Activated CD8-positive, alpha-beta memory T cell treated with anti-CD3 and anti-CD28 coated beads for 1 hour (primary cell): ENCODE measurements at places on chromosomes 11 and 22.

GRCh38 chr11:134145715-134146114 is 76.8 kb downstream of the JAM3 start:
- DNase-seq, result no peak

DNA sequence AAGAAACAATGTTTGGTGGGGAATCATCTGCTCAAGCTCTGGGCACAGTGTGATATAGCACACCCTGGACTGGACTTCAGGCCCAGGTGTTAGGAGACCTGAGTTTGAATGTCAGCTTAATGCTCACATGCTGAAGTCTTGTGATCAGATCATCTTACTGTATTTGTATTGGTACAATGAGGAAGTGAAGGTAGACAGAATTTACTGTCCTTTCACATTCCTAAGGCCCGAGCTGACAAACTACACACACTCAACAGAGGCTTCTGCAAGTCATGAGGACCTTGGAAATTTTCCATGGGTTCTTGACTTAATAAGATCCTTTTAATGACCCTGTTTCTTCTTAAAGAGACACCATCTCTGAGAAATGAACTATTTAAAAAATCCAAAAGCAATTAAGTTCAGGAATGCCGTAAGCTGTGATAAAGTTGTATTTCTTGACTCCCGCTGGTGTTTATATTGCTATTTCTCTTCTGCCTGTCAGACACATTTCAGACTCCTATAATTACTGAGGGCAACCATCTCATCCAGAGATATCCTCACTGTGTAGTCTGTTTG is 802.0 kb downstream of the DLG2 start:
- no peak for DNase-seq

- no peak for DNase-seq
These were observed 114.5 kb downstream of the NAT10 start for GRCh38 chr11:34219941-34220370.

- DNase-seq, result no peak
These were observed at the start of gene OR6A2 for GRCh38 chr11:6799402-6799801. OR6A2 (minus strand) TSS chr11:6799689; CDS start chr11:6795708, 3,981 bp downstream.

- no peak for DNase-seq
These were observed 361 bp downstream of the CTSD start for GRCh38 chr11:1763336-1763795.

GRCh38 chr11:98729118-98729517 is 291.6 kb upstream of the CNTN5 start:
- DNase-seq, result no peak

DNA sequence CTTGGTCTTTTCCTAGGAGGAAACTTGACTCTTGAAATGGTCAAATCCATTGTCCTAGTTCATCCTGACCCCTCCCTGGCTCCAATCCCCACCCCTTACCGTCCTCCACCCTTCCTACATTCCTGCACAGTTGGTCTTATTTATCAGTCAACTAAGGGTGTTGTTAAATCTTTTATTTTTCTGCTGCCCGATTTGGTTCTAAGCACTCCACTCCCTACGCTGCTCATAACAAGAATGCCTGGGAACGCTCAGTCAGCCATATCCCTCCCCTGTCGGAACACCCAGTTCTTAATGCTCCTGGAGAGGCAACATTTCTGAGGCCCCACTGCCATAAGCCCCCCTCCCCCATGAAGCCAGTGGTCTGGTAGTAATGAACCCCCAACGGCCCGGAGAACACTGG is 9.7 kb downstream of the EHF start:
- no peak for DNase-seq

GRCh38 chr22:39776295-39777009 is 117.1 kb downstream of the ENTHD1 start:
- no peak for DNase-seq

DNA sequence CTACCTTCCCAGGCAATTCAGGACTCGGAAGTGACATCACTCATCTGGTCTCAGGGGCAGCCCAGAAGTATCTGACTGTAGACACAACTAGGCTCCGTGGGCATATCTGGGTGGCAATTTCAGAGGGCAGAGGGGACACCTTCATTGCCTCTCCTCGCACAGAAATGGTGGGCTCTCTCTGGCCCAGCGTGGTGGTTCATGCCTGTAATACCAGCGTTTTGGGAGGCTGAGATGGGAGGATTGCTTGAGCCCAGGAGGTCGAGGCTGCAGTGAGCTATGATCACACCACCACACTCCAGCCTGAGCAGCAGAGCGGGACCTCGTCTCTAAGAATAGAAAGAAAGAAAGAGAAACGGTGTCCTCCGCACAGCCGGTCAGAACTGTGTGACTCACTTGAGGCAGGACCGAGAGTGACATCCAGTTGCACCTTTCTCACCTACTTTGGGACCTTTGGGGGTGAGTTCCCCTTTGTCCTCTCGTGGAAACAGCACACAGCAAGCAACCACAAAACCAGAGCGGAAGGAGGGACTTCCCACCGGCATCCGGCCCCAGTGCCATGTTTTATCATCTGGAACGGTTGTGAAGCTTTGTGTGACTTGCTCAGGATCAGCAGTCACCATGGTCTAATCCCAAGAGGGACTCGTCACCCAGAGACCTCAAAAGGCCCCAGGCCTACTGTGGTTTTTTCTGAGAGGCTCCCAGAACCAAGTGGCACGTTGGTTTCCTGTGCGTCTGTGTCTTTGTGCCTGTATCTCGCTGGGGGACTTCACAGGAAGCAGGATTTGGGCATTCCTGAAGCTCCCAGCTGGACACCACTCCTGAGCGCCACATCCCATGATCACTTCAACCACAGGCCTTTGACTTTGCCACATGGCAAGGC is 38.4 kb upstream of the EMID1 start:
- no peak for DNase-seq

DNA sequence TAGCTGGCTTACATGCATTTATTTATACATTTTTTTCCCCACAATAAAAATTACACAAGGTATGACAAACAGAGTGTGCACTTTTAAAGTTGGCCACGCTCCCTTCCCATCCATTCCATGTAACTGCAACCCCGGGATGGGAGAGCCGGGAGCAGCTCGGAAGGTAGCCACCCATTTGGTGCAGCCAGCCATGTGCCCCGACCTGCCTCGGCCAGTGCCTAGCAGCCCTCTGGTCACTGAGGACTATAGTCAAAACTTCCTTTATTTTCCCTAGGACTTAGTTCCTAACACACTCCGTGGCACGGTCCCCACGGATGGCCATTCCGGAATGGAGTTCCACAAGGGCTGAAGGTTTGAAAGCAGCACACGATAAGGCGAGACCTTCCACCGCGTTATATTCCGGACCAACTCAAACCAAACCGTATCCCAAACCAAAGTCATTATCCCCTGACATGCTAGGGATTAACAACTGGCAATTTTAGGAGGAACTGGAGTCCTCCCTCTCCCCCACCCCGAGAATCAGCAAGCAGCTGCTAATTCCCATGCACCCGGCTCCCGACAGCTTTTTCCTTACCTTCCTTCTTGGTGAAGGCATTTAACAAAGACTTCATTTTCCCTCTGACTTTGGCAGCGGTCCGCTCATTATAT is 426.4 kb downstream of the SHANK2 start:
- no peak for DNase-seq

GRCh38 chr22:50048061-50048765 is 9.9 kb downstream of the TTLL8 start:
- no peak for DNase-seq

DNA sequence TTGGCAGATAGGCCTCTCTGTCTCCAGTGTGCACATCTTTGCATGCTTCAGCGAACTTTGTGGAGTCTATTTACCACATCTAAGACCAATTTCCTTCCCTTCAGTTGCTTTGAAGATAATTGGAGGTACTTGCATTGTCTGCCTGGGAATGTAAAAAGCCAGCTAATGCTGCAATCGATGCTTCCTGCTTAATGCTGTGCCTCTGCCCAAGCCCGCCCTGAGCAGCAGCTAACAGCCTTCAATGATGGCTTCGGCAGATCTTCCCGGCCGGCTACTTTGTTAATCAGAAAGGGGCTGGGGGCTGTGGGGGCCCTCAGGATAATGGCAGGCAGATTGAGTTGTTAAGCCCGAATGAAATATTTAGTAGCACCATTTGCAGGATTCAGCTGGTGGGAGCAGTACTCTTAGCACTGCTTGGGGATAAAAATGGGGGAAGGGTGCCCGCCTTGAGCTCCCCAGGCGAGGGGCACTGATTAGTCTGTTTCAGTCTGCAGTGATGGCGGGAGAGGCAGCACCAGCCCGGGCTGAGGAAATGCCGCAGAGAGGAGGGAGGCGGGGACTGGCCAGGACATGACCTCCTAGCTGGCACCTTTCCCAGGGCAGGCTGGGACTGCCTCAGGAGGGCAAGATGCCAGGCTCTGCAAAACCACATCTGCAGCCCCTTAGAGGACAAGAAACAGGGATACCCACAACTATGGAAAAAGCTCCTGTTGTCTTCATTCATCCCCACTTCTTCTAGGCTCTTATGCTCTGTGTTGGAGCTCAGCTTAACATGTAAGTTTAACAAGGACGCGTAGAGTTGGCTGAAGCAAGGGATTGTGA is 460.0 kb downstream of the BUD13 start:
- DNase-seq, result no peak

DNA sequence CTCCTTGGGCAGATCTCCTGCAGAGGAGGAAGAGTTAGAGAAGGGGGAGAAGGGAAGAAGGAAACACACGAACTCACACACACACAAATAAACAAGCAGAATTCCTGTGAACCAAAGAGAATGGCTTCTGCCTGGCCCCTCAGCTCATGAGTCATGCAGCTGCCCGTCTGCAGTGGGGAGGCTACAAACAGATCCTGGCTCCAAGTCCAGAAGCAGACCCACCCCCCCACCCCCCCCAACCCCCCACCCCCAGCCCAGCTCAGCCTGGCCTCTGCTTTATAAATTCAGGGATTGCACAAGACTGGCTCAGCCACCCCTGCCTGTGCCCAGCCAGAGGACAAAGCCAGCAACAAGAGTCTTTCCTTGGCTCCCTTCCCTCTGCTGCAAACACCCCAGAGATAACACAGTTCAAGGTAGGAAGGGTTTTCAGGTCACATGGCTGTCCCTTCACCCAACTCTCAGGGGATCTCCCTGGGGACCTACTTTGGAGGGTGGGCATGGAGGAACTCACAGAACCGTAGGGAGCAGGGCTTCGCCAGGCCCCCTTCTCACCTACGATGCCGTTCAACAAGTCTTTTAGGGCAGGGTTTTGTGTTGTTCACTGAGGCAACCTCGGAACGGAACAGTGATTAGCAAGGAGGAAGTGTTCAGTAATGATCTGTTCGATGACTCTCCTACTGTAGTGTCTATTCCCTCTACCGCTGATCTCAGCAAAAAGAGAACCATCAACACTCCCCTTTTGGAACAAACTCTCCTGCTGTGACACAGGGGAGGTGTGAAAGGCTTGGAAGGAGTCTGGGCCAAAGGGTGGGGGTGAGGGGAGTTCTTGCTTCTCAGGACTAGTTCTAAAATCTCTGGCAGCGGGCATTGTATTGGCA is 35.5 kb downstream of the RPL27A start:
- DNase-seq, result no peak

DNA sequence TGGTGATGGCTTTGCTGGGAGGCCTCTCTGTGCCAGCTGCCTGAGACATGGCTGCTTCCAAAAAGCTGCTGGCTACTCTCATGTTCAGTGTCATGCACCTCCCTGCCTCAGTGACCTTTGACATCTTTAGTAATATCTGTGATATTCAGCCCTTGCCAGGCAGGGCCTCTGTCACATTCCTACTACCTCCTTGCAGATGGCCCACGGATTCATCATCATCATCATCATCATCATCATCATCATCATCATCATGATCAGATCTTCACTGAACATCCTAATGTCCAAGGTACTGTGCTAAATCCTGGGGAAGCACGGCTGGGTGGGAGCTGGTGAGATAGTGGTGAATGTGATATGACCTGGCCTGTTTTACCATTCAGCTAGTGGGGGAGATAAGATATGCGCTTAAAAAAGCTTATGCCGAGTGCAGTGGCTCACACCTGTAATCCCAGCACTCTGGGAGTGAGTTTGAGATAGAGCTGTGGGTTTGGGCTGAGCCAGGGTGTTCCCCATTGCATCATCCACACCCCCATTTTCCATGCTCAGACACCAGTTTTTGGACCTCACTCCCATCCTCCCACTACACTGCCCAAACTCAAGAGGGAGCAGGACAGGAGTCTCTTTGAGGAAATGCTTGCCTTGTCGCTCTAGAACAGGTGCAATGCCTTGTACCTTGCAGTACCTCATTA is 17.1 kb upstream of the TMPRSS13 start:
- no peak for DNase-seq

GRCh38 chr11:62333768-62334167 is 3.5 kb upstream of the ASRGL1 start:
- DNase-seq, result no peak

GRCh38 chr22:31829505-31829904 is 75.7 kb downstream of the DEPDC5 start:
- no peak for DNase-seq

GRCh38 chr22:44133901-44134571 is 46.7 kb upstream of the PARVG start:
- no peak for DNase-seq

GRCh38 chr11:57556041-57556440 is 11.4 kb downstream of the UBE2L6 start:
- no peak for DNase-seq

- DNase-seq, result no peak
These were observed 32.7 kb upstream of the DAGLA start for GRCh38 chr11:61647529-61647928.

- DNase-seq, result peak; percentile 20
These were observed 8.3 kb upstream of the SLC39A13 start for GRCh38 chr11:47399860-47400767.
